ENCODE measurements at places on chromosomes 2 and 18.
A peak's percentile ranks its signal among the peaks of the same experiment; 100 is the strongest.

- peak; percentile 92 for DNase-seq
Observed at GRCh38 chr2:212451786-212452231, 86.8 kb downstream of the ERBB4 start.

DNA sequence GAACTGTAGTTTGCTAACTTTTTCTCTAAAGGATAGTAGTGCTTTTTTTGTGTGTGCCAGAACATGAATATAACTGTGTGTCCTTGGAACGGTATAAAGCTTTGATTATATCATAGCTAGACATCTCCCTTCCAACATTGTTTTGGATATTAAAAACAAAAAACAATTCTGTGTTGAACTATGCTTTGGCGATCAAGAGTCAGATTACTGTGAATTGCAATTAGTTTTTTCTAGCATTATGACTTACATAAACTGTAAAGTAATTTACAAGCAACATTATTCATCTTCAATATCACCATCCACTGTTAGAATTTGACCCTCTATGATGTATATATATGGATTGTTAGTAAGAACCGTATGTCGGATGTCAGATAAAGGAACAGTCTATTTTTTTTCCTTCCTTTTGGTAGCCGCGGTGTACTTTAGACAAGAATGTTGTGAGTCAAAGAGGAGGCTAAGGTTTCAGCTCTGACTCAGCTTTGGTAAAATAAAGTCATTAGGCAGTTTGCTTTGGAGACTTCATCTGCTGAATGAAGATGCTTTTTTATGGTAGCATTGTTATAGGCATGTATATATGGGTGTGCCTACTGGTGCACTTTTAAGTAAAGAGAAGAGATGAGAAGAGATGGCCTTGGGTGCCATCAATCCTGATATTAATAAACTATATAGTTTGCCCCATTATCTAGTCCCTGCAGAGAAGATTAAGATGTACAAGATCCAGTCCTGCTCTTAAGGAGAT lies 76.4 kb downstream of the LTBP1 start:
- DNase-seq: peak; percentile 74

DNA sequence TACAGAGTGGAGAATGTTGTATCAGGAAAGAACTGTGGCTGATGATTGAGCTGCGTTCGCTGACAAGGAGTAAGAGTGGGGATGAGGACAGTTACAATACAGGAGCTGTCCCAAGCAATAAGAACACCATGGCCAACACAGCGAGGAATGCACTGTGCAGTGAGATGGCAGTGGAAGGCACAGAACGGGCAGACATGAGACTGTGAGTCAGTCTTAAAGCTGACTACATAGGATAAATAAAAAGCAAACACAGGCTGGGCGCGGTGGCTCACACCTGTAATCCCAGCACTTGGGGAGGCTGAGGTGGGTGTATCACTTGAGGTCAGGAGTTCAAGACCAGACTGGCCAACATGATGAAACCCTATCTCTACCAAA lies 89.8 kb downstream of the CABYR start:
- DNase-seq: no peak

DNA sequence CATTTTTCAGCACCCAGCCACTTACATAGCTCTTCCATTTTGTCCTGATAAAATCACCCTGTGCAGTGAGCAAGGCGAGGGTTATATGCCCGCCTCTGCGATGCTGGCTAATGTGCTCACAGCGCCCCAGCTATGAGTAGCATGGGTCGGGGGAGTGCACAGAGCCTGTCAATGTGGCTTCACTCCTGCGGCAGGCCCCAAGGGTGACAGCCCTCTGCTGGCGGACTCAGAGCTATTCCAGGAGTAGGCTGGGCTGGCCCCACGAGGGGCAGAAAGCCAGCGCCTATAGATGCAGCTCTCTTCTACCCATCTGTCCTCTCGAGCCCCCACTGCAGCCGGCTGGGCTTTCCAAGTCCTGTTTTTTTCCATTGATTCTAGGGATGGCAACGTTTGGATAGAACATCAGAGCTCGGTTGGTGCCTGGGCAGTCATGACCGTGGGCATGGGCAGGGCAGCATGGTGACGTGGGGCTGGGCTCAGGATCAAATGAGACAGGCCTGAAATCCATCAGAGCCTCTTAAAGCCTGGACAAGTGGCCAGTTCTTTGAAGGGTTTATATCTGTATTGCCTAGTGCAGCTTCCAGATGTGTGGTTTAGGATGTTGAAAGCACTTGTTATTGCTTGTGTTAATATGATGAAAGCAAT lies 134.7 kb downstream of the MCFD2 start:
- DNase-seq: no peak

- no peak for DNase-seq
Observed at GRCh38 chr2:3867469-3867868, 164.1 kb downstream of the DCDC2C start.

DNA sequence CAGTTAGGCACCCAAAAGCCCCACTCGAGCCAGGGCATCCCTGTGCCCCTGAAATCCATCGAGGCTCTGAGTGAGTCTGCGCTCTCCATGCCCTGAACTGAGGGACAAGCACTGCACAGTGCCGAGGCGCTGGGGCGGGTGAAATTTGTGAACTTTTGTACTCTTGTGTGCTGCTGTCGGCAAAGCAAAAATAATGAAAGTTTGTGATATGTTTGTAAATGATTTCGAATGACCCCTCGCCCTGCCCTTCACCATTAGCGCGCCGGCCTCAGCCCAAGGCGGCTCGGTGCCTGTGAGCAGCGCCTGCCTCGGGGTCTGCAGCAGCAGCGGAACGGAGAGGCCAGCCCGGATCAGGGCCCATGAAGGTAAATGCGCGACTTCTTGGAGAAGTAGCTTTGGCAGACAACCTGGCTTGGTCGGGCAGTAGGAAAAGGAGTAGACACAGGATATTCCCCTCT lies 1.8 kb upstream of the HOXD4 start:
- no peak for DNase-seq

- peak; percentile 77 for DNase-seq
Observed at GRCh38 chr2:11899264-11899818, 152.9 kb downstream of the LPIN1 start.

GRCh38 chr2:185507719-185508118 lies 230.9 kb upstream of the FSIP2 start:
- peak; percentile 44 for DNase-seq

DNA sequence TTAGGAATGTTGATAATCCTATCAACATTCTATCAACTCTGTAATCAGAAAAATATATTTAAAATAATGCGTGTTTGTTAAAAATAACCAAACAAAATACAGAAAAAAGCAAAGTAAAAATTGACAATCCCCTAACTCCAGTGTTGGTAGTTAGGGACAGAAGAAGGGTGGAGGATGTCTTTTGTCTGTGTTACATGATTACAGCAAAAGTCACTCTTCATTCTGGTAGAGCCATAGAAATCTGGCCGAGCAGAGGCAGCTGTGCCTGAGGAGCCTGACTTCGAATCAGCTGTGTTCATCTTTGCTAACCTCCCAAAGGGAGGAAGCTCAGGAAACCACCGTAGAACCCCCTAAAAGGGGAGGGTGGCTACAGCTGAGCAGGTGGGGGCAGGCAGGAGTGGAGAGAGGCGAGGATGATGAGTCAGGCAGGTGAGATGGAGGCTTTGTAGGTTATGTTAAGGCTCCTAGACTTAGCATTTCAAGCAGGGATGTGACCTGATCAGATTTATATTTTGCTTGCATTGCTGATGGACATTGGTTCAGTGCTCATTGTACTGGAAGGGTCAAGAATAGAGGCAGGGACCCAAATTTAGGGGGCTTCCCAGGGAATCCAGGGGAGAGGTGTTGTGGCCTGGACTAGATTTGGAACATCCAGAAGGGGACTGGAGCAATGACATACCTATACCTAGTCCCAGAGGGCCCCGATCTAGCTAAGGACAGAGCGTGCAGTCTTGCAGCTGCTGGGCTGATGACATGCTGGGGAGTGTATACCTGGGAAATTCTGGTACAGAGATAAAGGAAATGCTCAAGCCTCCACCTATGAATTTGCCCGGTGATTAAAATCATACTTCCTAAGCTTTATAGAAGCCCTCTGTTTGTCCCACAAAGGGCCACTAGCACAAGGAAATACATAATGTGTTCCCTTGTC lies 95.7 kb downstream of the NEDD4L start:
- DNase-seq: no peak

- DNase-seq: no peak
Observed at GRCh38 chr2:138502255-138503086, 901 bp downstream of the SPOPL start.

- no peak for DNase-seq
Observed at GRCh38 chr2:207151048-207151447, 14.7 kb downstream of the KLF7 start.

DNA sequence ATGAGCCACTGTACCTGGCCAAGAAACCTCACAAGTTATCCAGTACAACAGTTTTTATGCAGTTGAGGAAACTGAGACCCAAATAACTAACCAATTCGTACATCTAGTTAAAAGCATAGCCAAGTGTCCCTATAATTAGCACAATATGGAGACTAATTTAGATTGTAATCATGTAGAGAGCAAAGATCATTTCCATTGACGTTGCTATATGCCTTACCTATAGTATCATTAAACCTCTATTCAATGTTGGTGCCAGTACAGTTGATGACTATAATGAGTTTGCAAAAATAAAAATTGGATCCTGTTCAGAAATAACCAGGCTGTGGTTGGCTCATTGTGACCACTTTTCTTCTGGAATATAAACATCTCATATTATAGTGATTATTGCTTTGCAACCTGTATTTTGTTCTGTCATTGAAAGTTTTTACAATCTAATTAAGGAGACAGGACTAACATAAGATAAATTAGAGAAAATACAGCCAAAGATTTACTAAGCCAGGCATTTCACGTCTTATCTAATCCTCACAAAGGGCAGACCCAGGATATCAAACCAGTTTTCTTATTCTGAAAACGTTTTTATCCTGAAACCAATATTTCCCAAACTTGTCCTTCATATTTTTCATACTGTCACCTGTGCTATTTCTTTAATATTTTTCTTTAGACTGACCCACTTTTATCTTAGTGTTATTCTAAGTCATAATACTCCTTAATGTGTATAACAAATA lies 130.0 kb upstream of the STON1 start:
- DNase-seq: no peak

- DNase-seq: no peak
Observed at GRCh38 chr2:66794551-66794950, 359.6 kb downstream of the MEIS1 start.

- no peak for DNase-seq
Observed at GRCh38 chr18:61554117-61554776, 221.0 kb downstream of the CDH20 start.

DNA sequence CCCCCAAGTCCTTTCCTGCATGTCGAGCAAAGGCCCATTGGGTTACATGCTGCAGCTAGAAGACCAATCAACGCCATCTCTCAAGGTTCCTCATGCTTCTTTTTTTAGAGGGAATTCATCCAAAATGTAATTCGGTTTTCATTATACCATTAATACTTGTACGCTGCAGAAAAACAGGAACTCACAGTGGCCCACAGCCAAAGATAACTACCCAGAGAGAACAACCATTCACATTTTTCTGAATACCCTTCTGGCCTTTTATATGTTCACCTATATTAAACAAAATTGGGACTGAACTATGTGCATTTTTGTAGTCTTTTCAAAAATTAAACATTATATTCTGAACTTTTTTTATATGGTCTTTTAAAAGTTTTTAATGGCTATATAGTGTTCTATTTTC lies 25.8 kb downstream of the FARP2 start:
- no peak for DNase-seq

- DNase-seq: no peak
Observed at GRCh38 chr2:227597036-227597435, 1.7 kb upstream of the SCYGR2 start.

DNA sequence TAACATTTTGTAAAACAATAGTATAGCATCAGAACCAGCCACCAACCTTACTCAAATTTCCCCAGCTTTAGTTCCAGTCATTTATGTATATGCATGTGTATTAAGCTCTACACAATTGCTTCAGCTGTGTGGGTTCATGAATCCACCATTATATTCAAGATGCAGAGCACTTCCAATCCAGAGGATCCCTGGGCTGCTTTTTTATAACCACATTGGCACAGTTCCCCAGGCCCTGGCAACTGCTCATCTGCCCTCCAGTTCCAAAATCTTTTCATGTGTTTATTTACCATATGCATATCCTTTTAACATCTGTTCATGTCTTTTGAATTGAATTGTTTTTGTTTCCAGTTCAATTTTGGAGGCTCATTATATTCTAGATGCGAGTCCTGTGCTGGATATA lies 482.9 kb upstream of the HS6ST1 start:
- no peak for DNase-seq

- no peak for DNase-seq
Observed at GRCh38 chr2:48205137-48205798, 299.0 kb upstream of the FBXO11 start.

DNA sequence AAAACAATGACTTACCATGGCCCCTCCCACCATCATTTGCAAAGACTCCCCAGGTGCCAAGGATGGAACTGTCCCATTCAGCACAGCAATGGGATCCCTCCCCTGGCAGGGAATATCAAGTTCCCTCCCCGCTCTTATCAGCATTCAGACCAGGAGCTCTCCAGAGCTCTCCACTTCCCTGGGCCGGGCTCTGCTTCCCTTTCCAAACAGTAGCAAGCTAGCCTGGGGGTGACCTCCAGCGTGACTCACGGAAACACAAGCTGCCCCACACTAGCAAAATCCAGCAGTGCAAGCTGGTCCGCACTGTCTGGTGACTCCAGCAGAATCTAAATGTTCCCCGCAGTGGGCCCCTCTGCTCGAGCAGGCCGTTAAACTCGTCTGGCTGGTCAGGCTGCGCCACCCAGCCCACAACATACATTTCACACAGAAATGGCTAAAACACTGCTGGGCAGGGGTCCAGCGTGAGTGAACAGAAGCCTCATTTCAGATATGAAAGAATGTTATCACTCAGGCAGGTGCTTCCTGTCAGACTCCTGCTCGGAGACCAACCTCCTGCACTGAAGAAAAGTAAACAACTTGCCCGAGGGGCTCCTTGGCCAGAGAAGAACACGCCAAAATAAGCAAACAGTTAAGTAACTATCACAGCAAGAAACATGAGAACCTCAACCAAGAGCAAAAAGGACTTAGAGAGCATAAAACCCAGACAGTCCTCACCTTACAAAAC lies 33.9 kb downstream of the STAT1 start:
- DNase-seq: peak; percentile 71

DNA sequence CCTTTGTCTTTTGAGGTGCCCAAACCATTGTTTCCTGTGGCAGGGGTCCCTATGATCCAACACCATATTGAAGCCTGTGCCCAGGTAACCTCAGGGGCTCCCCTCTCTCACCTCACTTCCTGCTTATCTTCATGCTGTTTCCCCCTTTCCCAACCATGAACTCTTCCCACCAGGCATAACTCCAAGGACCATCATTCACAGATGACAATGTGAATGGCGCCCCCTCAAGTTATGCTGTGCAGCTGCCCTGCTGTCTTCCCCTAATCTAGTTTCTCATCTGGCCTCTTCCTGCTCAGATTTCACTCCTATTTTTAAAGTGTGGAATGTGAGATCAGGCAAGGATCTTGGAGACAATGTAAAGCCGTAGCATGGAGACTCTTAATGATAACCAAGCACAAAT lies 1.4 kb downstream of the GMPPA start:
- no peak for DNase-seq

GRCh38 chr2:226030369-226030768 lies 630.9 kb downstream of the NYAP2 start:
- DNase-seq: no peak

All from renal cortical epithelial cell (primary cell).